ENCODE measurements at places on chromosomes 13 and 19. TPM values are rescaled to one million over a fixed set of nuclear protein-coding genes. Genes with fewer than 3 reads are reported as not detected.

GRCh38 chr13:63107179-63107943 is 1691.7 kb upstream of the PCDH20 start:
- no peak for DNase-seq

- no peak for DNase-seq
These were observed 258.8 kb downstream of the ZNF536 start for GRCh38 chr19:30631033-30631370.

DNA sequence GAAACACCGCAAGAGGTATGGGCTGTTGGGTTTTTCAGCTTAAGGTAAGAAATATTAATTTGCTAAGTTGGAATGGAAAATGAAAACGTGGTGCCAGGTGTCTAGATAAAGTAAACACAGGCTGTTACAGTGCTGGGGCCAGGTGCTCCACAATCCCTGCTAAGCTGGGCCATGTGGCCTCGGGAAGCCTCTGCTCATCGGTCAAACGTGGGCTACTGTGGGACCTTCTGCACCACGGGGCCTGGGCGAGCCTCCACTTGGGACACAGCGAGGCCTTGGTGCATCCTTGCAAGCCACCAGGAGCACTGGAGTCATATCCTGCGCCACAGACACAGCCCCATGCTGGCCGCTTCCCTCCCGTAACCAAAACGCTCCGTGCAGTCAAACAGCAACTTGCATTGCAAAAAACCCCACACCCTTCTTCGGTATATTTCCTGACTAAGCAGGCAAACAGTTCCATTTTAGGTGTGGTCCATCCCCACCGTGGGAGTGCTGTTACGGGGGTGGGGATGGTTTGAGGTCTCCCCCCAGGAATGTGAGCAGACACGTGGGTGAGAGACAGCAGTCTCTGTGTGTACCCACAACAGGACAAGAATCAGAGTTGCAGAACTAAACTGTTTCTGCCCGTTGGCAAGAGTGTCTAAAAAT is 96.3 kb upstream of the SOX1 start:
- no peak for DNase-seq

GRCh38 chr19:48795685-48796070 is 15.2 kb downstream of the BCAT2 start:
- peak; percentile 51 for DNase-seq

DNA sequence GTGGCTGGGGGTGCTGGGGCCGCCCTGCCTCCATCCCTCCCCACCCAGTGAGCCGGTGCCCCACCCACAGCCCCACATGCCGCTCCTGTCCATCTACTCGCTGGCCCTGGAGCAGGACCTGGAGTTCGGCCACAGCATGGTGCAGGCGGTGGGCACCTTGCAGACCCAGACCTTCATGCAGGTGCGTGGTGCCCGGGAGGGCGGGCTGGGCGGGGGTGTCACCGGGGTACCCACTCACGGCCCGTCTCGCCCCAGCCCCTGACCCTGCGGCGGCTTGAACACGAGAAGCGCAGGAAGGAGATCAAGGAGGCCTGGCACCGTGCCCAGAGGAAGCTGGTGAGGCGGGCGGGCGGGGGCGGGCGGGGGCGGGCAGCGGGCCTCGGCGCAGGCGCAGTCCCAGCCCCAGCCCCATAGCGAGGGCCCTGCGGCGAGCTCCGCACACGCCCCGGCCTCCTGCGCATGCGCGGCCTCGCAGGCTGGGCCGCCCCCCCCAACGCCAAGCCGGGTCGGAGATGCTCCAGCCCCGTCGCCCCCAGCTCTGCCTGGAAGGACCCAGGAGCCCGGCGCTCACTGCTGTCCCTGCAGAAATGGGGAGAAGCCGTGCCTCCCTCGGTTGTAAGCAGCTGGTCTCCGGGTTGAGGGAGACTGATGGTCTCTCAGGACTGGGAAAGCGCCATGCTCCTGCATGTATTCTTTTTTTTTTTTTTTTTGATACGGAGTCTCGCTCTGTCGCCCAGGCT is 7.7 kb downstream of the ARHGAP45 start:
- peak; percentile 91 for DNase-seq

GRCh38 chr13:43232873-43233265 is 209.5 kb downstream of the DNAJC15 start:
- DNase-seq: no peak

GRCh38 chr19:7986321-7987113 is 18.9 kb downstream of the ELAVL1 start:
- DNase-seq: no peak

Gene JSRP1
- not detected for total RNA-seq

Gene ANGPTL8
- not detected for total RNA-seq

Gene OR1M1
- not detected for total RNA-seq

Gene DCT
- 0.12 TPM for total RNA-seq
